ENCODE measurements at places on chromosomes 1 and 21.

DNA sequence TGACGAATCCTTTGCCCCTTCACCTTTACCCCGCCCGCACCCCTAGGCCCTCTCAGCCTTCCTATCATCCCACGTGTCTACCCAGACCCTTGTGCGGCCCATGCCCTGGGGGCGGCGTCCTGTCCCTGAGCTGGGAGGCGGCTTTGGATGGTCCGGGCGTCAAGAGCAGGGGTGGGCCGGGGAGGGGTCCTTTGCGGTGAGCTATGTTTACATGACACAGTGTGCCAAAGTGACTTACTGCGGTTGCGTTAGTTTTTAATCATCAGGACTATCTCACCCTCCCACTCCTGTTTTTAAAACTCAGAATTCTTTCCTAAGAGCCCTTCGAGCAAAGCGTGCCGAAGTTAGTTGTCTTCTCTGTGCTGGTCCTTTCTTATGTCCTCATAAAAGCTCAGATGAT lies 144.6 kb downstream of the PGBD5 start:
- no peak for DNase-seq

GRCh38 chr1:212477680-212478466 lies 45.2 kb downstream of the NENF start:
- no peak for DNase-seq

- no peak for DNase-seq
These were observed 84.1 kb downstream of the TM2D1 start for GRCh38 chr1:61640531-61641530.

GRCh38 chr1:164760569-164760968 lies 201.6 kb downstream of the PBX1 start:
- DNase-seq = no peak

DNA sequence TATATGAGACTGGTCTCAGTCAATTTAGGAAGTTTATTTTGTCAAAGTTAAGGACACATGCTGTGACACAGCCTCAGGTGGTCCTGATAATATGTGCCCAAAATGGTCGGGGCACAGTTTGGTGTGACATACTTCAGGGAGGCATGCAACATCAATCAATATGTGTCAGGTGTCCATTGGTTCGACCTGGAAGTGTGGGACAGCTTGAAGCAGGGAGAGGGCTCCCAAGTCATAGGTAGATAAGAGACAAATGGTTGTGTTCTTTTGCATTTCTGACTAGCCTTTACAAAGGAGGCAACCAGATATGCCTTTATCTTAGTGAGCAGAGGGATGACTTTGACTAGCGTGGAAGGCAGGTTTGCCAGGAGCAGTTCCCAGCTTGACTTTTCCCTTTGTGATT lies 4.5 kb upstream of the ERVH48-1 start:
- DNase-seq = no peak

DNA sequence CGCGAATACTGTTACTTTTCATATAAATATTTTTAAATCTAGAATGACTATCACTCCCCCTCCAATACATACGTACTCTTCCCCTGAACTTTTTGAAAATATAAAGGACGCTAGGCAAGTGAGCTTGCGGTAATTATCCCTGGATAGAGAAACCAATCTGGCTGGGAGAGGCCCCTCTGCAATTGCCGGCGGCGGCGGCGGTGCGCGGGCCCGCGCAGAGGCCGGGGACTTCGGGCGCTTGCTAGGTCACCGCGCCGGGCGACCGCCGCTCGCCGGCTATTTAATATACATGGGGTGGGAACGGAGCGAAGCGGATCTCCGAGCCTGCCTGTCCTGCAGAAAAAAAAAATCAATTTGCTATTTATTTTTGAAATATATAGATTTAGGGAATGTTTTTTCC lies 416.3 kb upstream of the ESRRG start:
- DNase-seq = no peak

GRCh38 chr1:228365271-228366061 lies 41.2 kb downstream of the TRIM11 start:
- no peak for DNase-seq

DNA sequence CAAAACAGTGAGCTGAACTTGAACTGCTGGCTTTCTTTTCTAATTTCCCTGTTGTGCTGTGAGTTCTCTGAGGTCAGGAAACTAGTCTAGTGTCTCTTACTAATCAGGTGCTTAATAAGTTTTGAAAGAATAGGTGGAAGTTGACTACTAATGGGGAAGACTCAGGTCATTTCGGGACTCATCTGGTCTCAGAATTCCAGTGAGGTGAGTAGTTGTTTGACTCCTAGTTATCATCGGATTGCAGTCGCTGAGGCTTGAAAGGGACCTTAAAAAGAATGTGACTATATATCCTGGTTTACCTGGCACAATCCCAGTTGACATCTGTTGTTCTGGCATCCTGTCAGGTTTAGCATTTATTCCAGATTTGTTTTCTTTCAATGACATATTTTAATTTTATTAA lies 81.4 kb upstream of the SPAG17 start:
- DNase-seq = no peak

GRCh38 chr1:160807247-160807646 lies 11.3 kb downstream of the LY9 start:
- DNase-seq = no peak

DNA sequence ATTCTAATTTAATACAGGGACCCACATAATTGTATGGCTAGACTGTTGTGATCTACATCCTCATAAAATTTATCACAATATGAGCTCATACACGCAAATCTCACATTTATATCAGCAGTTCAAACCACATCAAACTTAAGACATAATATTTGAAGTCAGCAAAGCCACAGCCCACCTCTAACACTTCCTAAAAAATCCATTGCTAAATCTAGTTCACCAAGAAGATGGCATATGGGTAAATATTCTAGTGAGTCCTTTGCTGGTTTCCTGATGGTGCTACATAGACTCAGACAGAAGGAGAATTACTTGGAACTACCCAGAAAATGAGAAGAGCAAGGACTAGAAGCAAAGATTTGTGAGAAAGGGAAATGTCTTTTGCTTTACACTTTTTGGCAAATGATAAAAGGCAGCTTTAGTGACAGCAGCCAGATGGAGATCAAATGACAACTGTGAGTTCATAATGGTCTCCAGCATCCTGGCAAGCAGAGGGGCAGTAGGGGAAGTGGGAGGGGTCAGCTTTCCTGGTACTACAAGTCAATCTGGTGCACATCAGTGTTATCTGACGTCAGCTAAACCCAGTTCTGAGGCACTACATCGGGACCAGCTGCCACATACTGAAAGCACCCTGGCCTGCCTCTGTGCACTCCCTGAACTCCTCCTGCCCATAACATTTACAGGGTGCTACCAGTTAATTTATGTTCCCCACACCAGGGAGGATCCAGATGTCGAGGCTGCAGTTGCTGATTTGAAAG lies 10.6 kb upstream of the GADD45A start:
- peak; percentile 3 for DNase-seq

- DNase-seq = no peak
These were observed 83.3 kb downstream of the OLFML3 start for GRCh38 chr1:114062477-114063099.

DNA sequence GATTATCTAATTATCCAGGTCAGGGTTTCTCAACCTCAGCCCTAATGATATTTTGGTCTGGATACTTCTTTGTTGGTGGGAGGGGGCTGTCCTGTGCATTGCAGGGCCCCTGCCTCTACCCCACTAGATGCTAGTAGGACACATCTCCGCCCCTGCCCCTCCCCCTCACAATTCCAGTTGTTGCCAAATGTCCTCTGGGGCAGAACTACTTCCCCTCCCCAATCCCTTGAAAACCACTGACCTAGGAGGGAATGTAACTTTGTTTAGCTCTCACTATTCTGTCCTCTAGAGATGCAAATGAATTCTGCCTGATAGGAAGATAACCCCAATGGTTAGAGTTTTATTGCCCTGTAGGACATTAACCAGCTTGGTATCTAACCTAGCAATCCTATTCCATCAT lies 8.1 kb downstream of the CACNA1S start:
- no peak for DNase-seq

GRCh38 chr1:228272331-228272791 lies 64.5 kb downstream of the OBSCN start:
- no peak for DNase-seq

DNA sequence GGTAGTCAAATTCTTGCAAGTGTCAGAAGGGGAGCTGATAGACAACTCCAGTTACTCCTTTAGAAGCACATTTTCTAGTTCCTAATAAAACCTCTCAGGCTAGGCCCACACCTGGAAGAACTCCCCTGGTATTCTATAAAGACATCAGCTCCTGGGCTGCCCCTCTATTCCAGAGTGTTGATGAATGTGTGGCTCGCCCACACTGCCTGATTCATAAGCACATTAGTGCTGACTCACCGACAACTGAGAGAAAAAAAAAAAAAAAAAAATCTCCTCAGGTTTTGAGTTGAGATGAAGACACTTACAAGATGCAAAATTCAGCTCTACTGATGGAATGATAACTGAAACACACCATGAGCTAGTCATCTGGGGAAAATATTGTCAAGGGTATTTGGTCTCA lies 188.1 kb downstream of the TNR start:
- DNase-seq = no peak

- no peak for DNase-seq
These were observed 65.7 kb upstream of the MORC3 start for GRCh38 chr21:36254106-36254941.

DNA sequence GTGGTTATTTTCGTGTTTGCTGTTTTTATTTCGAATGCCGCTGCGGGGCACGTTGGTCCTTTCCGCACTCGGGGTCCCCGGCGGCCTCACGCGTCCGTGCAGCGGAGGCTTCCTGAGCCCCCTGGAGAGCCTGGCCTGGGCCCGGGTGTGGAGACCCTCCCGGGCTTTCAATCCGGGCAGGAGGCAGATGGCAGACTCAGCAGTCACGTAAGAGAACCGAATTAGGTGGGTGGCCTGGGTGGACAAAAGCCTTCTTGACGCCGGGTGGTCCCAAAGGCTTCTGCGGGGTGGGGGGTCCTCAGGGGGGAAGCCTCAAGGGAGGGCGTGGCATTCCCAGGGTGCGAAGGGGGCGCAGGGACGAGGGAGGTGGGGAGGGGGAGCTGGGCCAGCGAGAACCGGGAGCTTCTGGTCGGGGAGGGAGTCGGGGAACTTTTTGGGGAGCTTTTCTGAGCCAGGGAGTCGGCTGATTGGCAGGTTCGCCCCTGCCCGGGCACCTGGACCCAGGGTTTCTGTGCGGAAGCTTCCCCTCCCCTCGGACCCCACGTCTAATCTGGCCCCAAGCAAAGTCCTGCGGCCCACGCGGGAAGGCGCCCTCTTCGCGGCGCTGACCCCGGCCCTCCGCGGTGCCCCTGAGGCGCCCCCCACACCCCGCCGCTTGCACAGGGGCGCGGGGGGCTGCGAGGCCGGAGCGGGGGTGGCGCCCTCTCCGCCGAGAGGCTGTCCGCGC lies 1.3 kb upstream of the HES4 start:
- no peak for DNase-seq

DNA sequence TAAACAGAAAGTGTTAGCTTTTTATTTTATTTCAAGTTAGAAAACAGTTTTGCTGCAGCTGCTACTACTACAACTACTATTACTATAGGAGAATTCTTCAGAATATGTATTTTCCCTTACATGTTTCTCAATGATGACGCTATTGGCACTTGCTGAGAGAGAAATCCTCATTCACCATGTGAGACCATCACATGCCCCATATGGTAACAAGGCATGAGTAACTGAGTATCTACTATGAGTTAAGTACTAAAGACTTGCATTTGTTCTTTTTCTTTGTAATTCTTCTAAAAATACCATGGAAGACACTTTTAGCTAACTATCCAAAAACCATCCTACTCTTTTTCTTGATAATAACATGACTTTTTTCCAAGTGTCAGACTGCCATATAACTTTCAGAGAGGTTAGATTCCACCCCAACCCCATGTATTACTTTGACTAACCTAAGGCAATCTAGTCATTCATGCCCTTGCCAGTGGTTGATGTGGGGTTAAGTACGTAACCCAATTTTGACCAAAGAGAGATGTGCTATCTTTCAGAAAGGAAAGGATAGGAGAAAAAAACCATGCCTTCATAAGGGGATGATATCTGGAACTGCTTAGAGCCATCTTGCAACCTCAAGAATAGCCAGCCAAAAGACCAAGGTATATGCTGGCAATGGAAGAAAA lies 42.9 kb downstream of the COP1 start:
- DNase-seq = no peak

Data from stimulated activated CD4-positive, alpha-beta T cell treated with anti-CD3 and anti-CD28 coated beads, TNF-alpha, amount 100 ng/mL, for 4 hours (primary cell).